ENCODE measurements at places on chromosomes 5 and 9. TPM values are rescaled to one million over a fixed set of nuclear protein-coding genes. Genes with fewer than 3 reads are reported as not detected.

RNF145 gene
- 47.5 TPM for total RNA-seq

TDRD7 gene
- 97.1 TPM for total RNA-seq

DNA sequence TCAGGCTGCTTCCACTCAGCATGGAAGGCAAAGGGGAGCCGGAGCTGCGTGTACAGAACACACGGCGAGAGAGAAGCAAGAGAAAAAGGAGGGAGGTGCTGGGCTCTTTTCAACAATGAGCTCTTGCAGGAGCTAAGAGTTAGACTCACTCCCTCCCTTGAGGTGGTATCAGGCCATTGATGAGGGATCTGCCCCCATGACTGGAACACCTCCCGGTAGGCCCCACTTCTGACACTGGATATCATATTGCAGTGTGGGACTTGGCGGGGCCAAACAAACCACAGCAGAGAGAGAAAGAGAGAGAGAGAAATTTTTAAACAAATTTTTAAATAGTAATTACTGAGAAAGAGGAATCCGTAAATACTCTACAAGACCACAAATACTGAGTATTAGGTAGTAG lies 182.2 kb downstream of the TRIO start:
- no peak for DNase-seq

PDCD1LG2 gene
- total RNA-seq, result not detected

GRCh38 chr5:138954257-138955012 lies 79.3 kb upstream of the LRRTM2 start:
- no peak for DNase-seq

DNA sequence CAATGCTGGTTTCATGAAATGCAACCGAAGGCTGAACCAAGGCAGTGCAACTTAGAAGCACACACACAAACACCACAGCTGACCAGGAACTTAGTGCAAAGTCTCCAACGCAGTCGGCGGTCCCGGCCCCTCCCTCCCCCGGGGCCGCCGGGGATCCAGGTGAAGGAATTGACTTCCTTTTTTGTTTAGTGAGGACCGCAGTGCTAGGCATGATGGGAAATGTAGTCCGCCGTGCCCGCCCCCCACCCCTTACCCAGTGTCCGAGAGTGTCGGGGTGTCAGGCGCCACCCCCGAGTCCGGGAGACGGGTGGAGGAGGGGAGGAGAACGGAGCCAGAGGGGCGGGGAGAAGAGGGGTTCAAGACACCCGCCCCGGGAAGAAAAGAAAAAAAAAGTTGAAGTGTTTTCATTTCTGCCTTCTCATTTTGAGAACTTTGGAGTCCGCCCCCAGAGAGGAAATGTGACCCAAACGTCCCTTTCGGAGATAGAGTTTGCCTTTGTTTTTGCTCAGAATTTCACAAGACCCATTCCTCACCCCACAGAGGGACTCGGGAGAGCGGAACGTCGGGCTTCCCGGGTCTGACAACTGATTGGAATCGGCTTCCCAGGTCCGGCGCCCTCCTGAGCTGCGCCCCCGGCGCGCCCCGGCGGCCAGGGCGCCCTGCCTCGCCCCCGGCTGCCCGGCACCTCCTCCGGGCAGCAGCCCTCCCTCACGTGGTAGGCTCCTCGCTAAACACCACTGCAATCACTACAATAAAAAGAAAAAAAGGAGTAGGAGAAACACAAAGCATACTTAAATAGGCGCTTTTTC lies 2.0 kb downstream of the IER5L start:
- DNase-seq, result peak; percentile 85

DNA sequence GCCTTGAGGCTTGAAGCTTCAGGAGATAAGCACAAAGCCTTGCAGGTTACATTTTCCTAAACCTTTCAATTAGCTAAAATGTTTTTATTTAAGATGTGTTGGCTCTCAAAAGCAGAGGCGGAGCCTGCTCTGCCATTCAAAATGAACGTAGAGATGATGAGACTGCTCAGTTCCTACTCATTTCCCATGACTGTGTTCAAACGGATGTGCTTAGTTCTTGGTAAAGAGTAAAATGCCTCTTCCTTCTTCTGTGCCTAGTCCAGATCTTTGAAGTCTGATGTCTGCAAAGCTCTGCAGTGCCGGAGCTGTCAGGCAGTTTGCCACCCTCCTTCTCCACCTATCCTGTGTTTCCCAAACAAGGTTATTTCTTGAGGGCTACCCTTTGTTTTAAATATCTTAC lies 46.3 kb upstream of the ADAMTSL1 start:
- DNase-seq, result no peak

SAP30L gene
- total RNA-seq, result 25.9 TPM

GRCh38 chr5:68924481-68925145 lies 169.2 kb upstream of the SLC30A5 start:
- peak; percentile 88 for DNase-seq

- peak; percentile 14 for DNase-seq
These were observed 127.0 kb downstream of the RFK start for GRCh38 chr9:76267284-76267652.
